ENCODE measurements at places on chromosomes 6 and 20. TPM values are rescaled to one million over a fixed set of nuclear protein-coding genes. Genes with fewer than 3 reads are reported as not detected.

Gene BMP2
- not detected for polyA plus RNA-seq

Gene BPIFB4
- polyA plus RNA-seq = not detected

Gene ZBTB46
- 0.08 TPM for polyA plus RNA-seq

Gene COL9A1
- not detected for polyA plus RNA-seq

Gene WFDC5
- not detected for polyA plus RNA-seq

Gene GABRR1
- not detected for polyA plus RNA-seq

Gene PHACTR1
- 0.38 TPM for polyA plus RNA-seq

Gene HECA
- polyA plus RNA-seq = 9.0 TPM

Gene ANKRD6
- 2.8 TPM for polyA plus RNA-seq

Gene CENPW
- polyA plus RNA-seq = 3.1 TPM

Gene NMBR
- not detected for polyA plus RNA-seq

Gene TNNC2
- polyA plus RNA-seq = 0.36 TPM

Gene BEND6
- 0.60 TPM for polyA plus RNA-seq

Gene ME1
- 4.9 TPM for polyA plus RNA-seq

Gene KCNK5
- polyA plus RNA-seq = 0.97 TPM

Gene TRDN
- not detected for polyA plus RNA-seq

Gene NNAT
- polyA plus RNA-seq = not detected

Gene HLA-F
- polyA plus RNA-seq = 500 TPM

Gene PTK6
- 0.16 TPM for polyA plus RNA-seq

Gene ZSCAN31
- 0.72 TPM for polyA plus RNA-seq

Gene ARMH2
- polyA plus RNA-seq = 0.78 TPM

Gene TP53INP2
- polyA plus RNA-seq = 1.1 TPM

Gene SIM1
- not detected for polyA plus RNA-seq

Gene SEL1L2
- not detected for polyA plus RNA-seq

Gene HLA-DRB1
- polyA plus RNA-seq = 56.0 TPM

Gene RSPO4
- not detected for polyA plus RNA-seq

Gene MYL9
- polyA plus RNA-seq = not detected

Gene BIRC7
- not detected for polyA plus RNA-seq

Gene STK35
- polyA plus RNA-seq = 5.5 TPM

Gene ZNF391
- polyA plus RNA-seq = 1.6 TPM
